ENCODE measurements at places on chromosomes 2 and 18. TPM values are rescaled to one million over a fixed set of nuclear protein-coding genes. Genes with fewer than 3 reads are reported as not detected.

DNA sequence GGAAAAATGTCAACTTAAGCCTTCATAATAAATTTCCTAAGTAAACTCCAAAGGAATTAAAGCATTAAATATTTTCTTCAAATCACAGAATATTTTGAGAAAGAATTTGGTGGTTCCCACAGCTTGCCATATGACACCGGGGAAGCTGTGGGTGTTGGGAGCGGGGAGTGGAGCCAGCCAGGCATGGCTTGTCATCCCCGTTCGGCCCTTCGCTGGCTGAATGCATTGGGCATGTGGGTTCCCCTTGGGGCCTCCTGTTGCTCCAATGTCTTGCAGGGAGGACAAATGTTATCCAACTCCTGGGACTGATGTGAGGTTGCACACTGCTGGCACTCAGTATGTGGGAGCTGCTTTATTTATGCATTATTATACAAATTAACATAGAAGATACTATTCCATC, 18.6 kb downstream of the NGEF start:
- H3K36me3 ChIP-seq: no peaks in the 10 kb centered on the region
- H3K4me3 ChIP-seq: no peak overlapping the region
- no peaks in the 10 kb centered on the region for H3K4me1 ChIP-seq
- no peak for DNase-seq

The IL1RL1 gene
- 0.50 TPM for total RNA-seq

DNA sequence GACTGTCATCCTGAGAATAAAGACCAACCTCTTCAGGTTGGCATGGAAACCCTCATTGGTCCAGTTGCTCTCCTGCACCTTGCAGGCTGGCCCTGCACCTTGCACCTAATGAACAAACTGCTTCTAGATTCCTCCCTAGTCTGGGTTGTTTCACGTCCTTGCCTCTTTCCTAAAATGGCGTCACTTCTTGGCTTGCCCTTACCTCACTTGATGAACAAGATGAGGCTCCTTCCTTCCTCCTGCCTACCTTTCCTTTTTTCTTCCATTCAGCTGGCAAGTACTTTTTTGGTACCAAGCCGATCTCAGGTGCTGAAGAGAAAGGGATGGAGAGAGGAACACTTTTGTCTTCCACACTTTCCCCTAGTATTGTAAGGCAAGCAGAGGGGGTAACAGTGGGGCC, 74.5 kb downstream of the MYCN start:
- H3K36me3 ChIP-seq: no peaks in the 10 kb centered on the region
- no peaks in the 10 kb centered on the region for H3K27me3 ChIP-seq
- H3K4me1 ChIP-seq: no peaks in the 10 kb centered on the region
- no peak overlapping the region for H3K4me3 ChIP-seq
- DNase-seq: no peak

The RBM44 gene
- 0.17 TPM for total RNA-seq

GRCh38 chr2:200747668-200748618, 63.8 kb upstream of the BZW1 start:
- H3K27me3 ChIP-seq: no peaks in the 10 kb centered on the region
- peaks cover 16% of the 10 kb centered on the region for H3K4me1 ChIP-seq
- H3K4me3 ChIP-seq: peak overlapping the region; percentile 23

The PRSS56 gene
- not detected for total RNA-seq

DNA sequence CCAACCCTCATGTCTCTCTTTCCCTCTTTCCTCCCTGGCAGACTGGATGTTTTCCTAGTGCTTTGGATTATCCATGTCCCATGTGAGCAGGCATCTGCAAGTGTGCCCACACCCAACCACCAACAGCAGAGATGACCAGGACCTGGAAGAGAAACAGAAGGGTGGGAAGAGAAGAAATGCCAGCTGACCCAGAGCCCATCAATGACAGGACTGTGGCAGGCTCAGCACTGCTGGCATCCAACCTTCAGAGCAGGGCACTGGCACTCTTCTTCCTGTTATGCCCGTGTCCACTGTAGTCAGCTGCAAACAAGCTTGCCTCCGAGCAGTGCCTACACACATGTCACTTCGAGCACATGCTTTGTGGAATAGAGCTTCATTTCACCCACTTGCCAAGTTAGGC, 121.1 kb downstream of the TANC1 start:
- peaks cover 3% of the 10 kb centered on the region for H3K36me3 ChIP-seq
- no peak overlapping the region for H3K4me3 ChIP-seq
- H3K27me3 ChIP-seq: no peaks in the 10 kb centered on the region
- H3K4me1 ChIP-seq: peaks cover 44% of the 10 kb centered on the region

GRCh38 chr2:224022486-224022885, 16.6 kb downstream of the SERPINE2 start:
- H3K36me3 ChIP-seq: no peaks in the 10 kb centered on the region
- no peaks in the 10 kb centered on the region for H3K4me1 ChIP-seq
- no peaks in the 10 kb centered on the region for H3K27me3 ChIP-seq
- no peak overlapping the region for H3K27ac ChIP-seq
- no peak for DNase-seq
- H3K4me3 ChIP-seq: no peak overlapping the region

The FOXD4L1 gene
- 0.17 TPM for total RNA-seq

- no peak for DNase-seq
- H3K27ac ChIP-seq: no peak overlapping the region
- H3K4me3 ChIP-seq: no peak overlapping the region
- no peaks in the 10 kb centered on the region for H3K27me3 ChIP-seq
- no peaks in the 10 kb centered on the region for H3K4me1 ChIP-seq
- H3K36me3 ChIP-seq: no peaks in the 10 kb centered on the region
Observed at GRCh38 chr18:8296886-8297616, 312.2 kb upstream of the RAB12 start.

DNA sequence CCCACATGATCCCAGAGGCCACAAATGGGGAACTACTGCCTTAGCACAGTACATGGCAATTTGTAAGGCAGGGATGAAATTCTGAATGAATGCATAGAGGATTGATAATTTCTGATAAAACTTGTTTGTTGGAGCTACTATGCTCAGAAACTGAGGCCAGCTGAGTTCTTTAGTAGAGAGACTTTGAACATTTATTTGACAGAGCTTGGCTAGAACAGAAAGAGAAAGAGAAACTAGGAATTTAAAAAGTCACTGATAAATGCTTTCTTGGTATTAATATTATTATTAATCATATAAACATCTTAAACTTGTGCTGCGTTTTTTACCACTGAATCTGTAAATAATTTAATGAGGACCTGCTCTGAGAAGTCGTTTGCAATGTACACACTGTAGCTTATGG, 923.7 kb upstream of the CNTNAP5 start:
- H3K27ac ChIP-seq: no peak overlapping the region
- DNase-seq: no peak
- no peaks in the 10 kb centered on the region for H3K4me1 ChIP-seq

DNA sequence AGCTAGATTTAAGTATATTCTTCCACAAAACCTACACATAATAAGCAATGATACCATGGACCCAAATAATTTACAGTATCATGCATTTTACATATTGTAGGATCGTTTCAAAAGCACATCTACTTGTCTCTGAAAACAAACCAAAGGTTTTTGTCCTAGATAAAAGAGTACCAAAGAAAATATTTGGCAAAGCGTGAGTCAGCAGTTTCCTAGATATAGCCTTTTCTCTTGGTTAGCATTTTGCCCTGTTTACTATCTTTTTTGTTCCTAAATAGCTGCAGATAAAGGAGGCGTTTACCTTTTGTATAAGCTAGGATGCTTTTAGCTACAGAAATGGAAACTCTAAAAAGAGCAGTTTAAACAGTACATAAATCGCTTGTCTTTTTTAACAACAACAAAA, 305.8 kb upstream of the GULP1 start:
- H3K36me3 ChIP-seq: no peaks in the 10 kb centered on the region
- no peak overlapping the region for H3K27ac ChIP-seq
- H3K27me3 ChIP-seq: no peaks in the 10 kb centered on the region

Measured in fibroblast of lung (primary cell).